ENCODE measurements at places on chromosomes 4 and X. TPM values are rescaled to one million over a fixed set of nuclear protein-coding genes. Genes with fewer than 3 reads are reported as not detected.

DNA sequence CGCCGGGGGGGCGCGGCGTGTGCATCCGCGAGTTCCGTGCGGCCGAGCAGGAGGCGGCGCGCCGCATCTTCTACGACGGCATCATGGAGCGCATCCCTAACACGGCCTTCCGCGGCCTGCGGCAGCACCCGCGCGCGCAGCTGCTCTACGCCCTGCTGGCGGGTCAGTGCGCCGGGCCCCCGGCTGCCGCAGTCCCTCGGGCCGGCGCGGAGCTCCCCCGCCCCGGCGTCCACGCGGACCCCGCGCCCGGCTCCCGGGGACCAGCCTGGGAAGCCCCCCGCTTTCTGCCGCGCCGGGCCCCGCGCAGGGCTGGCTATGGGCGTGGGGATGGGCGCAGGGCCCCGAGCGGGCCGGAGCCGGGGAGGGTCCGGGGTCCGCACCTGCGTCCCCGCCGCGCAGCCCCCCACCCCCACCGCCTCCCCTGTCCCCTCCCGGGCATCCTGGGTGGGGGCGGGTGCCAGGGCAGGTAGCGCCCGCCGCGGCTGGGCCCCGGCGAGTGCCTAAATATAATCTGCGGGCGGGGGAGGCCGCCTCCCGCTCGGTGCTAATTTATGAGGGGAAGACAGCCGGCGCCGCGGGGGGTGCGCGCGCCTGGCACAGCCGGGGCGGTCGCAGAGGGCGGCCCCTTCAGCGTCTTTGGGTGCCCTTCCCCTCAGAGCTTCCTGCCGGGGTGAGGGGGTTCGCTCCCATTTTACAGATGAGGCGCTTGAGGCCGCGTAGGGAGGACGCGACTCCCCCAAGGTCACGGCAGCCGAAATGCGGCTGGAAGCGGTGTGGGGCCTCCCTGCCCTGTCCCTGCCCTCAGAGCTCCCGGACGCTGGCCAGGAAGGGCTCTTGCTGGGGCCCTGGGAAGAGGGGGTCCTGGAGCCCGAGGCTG, 837 bp downstream of the NAT8L start:
- no peak for DNase-seq

- no peak for DNase-seq
Measured at GRCh38 chrX:109685656-109686078, 47.4 kb downstream of the ACSL4 start.

- no peak for DNase-seq
Measured at GRCh38 chrX:10576777-10577447, 43.5 kb downstream of the MID1 start.

DNA sequence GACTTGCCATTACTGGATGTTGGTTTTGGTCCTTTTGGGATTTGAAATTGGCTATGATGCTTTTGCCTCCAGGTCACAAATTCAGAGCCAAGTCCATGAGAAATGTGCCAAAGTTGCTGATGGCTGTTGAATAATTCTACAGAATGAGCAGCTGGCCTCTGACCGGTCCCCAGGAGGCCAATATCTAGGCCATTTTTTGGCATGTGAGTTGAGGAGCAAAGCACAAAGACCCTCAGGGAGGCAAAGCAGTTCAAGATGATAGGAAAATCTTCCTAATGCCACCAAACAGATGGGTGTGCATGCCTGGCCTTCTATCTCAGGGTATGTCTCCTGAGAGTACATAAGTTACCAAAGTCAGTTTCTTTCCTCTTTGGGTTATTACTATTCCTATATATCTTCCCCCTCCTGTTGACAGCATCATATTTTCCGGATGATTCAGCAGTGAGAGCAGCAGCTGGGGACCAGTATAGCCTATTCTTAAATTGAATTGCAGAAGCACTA, 44.4 kb downstream of the SEL1L3 start:
- DNase-seq, result no peak

The H2BW2 gene
- 1.3 TPM for polyA plus RNA-seq

The TLR2 gene
- polyA plus RNA-seq, result 45.2 TPM

The GNRHR gene
- polyA plus RNA-seq, result 0.76 TPM

All from right lung (tissue), 10 donors.